GM13977 (cell line): ENCODE measurements at places on chromosomes 16 and 17.

DNA sequence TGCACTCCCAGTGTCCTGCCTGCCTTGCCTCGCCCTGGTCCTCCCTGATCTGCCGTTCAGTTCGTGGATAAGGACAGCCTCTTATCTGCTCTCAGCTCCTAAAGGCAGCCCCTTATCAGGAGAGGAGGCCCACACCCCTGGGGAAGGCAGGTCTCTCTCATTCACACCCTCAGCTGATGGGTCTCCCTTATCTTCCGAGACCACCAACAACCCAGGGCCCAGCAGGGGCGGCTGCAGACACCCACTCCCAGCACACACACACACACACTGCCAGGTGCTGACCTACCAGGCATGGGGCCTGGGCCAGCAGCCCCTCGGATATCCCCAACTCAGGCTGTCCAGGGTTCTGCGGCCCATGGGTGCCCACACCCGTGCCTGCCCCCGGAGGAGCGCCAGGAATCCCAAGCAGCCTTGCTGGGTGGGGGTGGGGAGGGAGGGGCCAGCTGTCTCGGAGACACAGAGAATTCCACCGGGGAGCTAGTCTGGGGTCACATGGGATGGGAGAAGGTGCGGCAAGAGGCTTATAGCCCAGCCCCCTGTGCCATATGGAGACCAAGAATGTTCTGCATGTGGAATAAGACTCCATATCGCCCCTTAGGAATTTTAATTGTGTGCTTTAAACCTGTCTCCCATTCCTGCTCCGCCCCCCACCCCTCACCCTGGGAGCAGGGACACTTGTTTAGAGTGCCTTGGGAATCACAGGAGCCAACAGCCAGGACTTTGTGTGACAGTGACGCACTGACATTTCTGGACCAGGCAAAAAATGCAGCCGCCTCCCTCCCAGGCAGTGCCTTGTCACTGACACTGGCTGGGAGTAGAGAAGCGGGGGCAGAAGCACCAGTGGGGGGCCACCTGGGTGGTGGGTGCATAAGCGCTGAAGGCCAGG lies 41.9 kb upstream of the EMP2 start:
- DNase-seq: no peak

DNA sequence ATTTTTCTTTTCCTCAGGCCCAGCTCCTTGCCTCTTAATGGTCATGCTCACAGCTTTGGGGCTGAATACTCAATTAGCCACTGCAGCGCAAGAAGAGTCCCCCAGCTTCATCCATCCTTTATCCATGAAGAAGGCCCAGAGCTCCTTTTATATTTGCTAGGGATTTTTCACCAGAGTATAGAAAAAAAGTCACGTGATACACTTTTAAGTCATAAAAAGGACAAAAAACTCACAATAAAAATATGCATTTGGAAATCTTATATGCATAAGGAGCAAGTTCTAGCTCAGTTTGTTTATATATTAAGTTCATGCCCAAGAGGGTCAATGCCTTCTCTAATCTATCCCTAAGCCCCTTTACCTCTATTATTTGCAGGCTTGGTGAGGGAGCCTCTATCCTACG lies 254.1 kb downstream of the CA10 start:
- DNase-seq: no peak

- peak; percentile 64 for DNase-seq
Observed at GRCh38 chr16:10871157-10871991, 5.6 kb upstream of the CIITA start.

- no peak for DNase-seq
Observed at GRCh38 chr17:9064311-9064834, 43.1 kb downstream of the NTN1 start.

DNA sequence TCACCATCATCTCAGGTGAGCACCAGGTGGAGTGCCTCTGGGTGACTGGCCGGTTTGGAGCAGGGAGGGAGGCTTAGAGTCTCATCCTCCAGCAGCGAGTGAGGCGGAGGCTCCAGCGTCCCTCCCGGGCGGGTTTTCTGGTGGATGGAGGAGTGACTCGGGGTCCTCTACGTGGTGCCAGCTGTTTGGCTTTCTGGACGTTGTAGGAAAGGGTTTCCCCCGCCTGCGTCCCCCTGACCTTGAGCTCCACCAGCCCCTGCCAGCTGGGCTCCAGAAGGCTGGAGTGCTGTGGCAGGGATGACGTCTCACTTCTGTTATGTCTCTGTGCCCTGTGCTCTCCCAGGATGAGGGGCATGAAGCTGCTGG lies 522 bp downstream of the DNASE1 start:
- DNase-seq: no peak

- DNase-seq: no peak
Observed at GRCh38 chr16:65540901-65541300, 419.0 kb upstream of the CDH11 start.

- DNase-seq: no peak
Observed at GRCh38 chr17:16483021-16483645, 8.9 kb downstream of the LRRC75A start.

DNA sequence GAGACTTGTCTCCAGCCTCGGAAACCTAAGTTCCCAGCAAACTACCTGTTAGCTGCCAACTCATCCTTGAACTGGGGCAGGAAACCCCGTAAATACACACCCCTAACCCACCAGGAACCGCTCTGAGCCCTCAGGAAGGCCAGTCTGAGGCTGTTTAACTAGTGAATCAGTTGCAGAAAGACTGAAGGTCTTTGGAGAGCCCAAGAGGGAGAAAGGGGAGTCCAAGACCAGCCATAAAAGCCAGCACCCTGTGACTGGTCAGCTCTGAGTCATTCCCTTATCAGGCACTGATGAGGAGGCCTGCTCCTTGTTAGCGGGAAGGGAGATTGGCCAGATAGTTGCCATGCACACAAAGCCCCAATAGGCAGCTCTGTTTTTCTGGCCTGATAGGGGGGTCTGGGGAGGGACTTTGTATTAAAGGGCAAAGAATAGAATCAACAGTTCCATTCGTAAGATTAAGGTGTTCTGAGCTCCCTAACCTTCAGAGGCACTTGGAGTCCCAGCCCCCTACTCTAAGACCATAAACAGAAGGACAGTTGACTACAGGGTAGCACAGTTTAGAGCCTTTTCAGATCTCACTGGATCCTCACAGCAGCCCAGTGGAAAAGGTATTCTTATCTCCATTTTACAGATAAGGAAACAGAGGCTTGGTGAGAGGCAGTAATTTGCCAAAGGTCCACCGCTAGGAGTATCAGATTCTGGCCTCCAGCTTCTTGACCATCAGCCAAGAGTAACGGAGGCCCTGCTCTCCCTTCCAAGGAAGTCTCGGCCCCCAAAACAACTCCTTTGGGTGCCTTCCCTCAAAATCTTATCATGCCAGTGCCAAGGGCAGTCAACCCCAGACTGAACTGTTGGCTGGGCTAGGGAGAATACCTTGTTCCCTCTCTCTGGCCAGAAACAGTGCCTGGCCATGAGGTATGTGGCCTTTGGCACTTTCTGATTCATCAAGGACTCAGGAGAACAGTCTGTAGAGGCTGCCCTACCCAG lies 2.2 kb upstream of the KRT19 start:
- no peak for DNase-seq

DNA sequence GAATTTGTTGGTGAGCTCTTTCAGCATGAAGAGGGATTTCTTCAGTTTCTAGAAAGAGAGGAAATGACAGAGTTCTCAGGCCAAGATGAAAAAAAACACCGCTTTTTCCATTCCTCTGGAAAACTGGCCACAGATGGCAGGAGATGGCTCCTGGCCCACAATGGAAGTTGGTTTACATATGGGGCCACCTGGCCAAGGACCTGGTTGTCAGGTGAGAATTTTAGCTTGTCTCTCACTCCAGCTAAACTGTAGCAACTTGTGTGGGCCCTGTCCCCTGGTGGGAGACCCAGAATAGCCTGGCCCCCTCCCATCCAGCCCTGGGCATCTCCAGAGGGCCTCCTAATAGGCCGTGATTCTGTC lies 33.6 kb downstream of the LGALS9 start:
- DNase-seq: no peak

- no peak for DNase-seq
Observed at GRCh38 chr17:50165066-50165465, 739 bp upstream of the SGCA start.

DNA sequence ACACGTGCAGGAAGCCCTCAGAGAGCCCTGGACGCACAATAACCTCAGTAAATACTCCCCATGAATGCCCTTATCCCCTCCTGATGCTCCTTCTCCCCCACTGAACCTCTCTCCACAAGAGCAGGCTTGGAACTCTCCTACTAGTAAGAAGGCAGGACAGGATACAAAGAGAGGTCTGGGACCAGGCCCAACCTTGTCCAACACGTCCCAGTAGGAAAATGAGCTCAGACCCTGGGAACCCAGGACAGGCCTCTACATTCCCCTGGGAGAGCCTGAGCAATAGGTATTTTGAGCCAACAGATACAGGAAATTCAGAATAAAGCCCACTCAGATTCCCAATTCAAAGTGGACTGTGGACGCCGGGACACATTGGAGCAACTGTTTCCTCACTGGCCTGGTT lies 19.2 kb downstream of the ZNF423 start:
- peak; percentile 30 for DNase-seq

- no peak for DNase-seq
Observed at GRCh38 chr17:74713171-74713755, 540 bp upstream of the CD300LF start.

DNA sequence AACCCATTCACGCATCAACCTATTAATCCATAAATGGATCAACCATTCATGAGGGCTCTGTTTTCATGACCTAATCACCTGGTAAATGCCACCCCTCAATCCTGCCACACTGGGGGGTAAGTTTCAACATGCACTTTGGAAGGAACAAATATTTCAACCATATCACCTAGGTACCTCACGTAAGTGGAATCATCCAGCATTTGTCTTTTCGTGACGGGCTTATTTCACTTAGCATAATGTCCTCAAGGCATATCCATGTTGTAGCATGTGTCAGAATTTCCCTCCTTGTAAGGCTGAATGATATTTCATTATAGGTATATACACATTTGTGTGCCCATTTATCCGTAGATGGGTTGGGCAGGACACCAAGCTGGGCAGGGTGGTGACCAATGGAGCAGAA lies 35.6 kb downstream of the ANKRD40 start:
- no peak for DNase-seq

DNA sequence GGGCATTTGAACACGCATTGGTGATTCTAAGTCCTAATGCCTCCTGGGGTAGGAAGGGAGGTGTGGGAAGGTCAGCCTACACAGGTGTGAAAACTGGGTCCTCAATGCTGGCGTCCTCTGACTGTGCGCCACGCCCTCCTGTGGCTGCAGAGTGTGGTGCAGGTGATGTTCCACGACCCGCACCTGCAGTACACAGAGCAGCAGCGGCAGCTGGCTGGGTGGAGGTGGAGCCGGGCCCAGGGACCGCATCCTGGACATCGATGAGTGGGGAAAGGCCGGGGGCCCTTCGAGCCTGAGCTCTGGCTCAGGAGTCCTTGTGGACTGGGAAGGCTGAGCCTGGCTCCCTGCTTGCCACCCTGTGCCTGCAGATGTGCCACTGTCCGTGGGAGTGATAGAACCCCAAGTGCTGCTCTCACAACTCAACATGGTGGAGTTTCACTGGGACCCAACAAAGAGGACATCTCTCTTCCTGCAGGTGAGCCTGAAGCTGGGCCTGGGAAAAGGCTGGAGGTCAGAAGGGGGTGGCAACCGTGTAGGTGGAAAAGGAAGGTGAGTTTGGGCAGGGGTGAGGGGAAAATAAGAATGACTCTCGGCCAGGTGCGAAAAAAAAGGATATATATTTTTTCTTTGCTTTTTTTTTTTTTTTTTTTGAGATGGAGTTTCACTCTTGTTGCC lies 14.0 kb upstream of the STAC2 start:
- DNase-seq: peak; percentile 74
